ENCODE measurements at places on chromosomes 7 and 10.
A peak's percentile ranks its signal among the peaks of the same experiment; 100 is the strongest.

- DNase-seq = no peak
Observed at GRCh38 chr10:43870968-43871439, 222.3 kb upstream of the ZNF32 start.

GRCh38 chr10:110239892-110240291 lies 32.5 kb downstream of the MXI1 start:
- no peak for DNase-seq

DNA sequence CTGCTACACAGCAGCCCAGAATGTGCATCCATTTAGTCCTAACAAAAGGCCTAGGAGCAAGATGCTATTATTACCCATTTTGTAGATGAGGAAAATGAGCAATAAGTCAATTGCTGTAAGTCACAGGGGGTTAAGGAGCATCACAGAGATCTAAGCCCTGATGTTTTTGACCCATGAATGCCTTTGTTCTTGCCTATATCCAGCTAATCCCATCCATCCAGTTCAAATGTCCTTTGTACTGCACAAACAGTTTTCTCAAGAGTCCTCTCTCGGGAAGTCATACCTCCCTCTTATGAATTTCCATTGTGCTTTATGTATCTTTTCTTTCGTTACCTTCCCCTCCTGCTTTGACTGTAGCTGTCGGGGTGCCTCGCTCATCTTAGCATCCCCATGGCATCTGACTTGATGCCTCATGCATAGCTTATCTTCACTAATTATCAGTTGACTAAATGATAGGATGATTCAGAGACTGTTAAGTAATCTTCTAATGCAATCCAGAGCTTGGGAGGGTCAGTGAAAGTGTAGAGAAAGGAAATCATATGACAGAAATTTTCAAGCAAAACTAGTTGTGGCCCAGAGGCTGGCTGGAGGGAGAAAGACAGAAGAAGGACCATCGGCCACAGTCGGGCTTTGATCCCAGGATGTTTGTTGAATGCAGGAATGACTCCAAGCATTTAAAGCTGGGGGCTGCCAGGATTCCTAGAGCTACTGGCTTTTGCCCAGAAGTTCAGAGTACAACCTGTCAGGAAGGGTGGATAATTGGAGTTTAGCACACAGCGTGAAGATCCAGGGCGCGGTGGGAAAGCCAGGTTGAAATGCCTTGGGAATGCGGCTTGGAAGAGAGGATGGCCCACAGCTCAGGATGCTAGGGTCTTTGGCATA lies 23.5 kb downstream of the BLVRA start:
- DNase-seq = peak; percentile 56

DNA sequence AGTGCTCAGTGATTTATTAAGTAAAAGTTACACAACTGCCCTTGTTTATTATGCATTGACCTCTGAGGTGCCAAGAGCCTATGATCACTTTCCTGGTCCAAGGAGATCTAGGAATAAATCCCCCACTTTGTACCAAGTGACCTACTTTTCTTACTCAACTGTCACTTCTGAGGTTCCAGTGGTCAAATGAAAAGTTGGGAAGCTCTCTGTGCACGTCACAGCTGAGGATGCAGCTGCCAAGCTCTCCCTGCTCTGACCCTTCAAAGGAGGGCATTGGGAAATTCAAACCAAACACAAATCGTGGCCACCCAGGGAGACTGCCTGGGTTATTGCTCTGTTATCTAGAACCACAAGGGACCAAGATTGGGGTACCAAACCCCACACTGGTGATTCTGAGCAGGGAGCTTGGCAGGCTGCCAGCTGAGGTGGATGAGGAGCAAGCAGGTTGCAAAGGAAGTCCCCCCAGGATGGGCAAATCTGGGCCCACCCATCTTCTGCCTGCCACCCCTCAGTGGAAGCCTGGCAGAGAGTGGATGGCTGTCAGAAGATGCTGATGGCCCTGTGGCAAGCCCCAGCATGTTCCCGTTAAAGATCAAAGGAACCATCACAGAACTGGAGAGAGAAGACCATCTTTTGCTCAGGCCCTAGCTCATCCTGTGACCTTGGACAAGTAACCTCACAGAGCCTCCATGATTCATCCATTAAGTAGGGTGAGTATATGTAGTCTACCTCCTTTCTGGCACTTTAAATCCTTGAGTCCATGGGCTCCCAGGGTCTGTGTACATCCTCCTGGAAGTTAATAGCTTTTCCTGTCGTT lies 106.8 kb downstream of the PPP1R3C start:
- DNase-seq = no peak

- no peak for DNase-seq
Observed at GRCh38 chr10:100065084-100065660, 16.5 kb downstream of the CPN1 start.

DNA sequence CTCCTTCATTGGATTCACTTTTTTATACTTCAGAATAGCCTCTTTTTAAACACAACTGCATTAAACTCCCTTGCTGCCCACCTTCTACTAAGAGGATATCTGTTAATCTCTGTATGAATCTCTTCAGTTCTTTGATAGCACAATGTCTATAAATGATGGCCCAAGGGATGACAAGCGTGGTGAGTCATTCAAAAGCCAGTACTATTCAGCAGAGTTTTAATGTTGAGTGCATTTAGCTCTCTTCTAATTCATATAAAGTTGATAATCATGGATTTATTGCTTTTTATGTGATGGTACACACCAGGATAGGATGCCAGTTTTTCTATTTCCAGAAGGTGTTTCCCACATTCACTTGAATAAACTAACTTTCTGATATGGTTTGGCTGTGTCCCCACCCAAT lies 57.4 kb upstream of the HECTD2 start:
- DNase-seq = no peak

DNA sequence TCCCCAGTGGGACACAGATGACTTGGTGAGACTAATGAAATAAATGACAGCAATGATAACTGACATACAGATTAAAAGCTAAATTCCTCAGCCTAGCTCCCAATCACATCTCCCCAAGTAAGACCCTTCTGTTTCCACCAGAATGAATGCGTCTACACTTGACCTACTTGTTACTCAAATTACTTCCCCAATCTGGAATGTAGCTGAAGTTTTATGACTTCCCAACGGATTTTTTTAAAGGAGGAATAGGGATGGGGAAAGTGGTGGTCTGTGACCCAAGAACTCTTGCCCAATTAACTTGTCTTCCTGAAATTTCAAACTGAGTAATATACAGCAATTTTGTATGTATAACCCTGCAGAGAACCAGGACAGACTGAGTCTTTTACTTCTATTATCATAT lies 9.1 kb downstream of the H2AZ2 start:
- no peak for DNase-seq

DNA sequence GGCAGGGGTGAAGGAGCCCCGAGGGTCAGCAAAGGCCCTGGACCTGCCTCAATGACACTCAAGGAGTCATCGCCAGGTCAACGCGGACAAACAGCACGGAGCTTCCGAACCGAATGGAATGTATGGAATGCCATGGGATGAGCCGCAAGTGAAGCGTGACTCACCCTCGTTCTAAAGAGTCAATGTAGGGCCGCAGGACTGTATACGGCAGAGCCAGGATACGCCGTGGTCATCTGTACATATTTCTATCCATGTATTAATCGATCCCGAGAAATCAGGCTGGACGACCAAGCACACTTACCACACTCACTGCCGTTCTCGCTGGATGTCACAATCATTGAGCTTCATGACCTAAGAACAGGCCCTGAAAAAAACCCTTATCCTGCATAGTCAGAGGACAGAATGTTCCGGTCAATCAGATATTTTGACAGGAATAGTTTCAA lies 4.3 kb downstream of the SNX8 start:
- peak; percentile 84 for DNase-seq

GRCh38 chr10:17257466-17258321 lies 29.7 kb downstream of the VIM start:
- peak; percentile 79 for DNase-seq

GRCh38 chr10:17662193-17663138 lies 18.5 kb downstream of the STAM start:
- DNase-seq = no peak

GRCh38 chr10:74901867-74902450 lies 75.6 kb downstream of the KAT6B start:
- no peak for DNase-seq

- peak; percentile 36 for DNase-seq
Observed at GRCh38 chr10:112203328-112204076, 19.9 kb upstream of the GPAM start.

- no peak for DNase-seq
Observed at GRCh38 chr7:133115596-133115995, 33.7 kb upstream of the CHCHD3 start.

GRCh38 chr10:91090761-91091529 lies 129.5 kb upstream of the PCGF5 start:
- peak; percentile 5 for DNase-seq

DNA sequence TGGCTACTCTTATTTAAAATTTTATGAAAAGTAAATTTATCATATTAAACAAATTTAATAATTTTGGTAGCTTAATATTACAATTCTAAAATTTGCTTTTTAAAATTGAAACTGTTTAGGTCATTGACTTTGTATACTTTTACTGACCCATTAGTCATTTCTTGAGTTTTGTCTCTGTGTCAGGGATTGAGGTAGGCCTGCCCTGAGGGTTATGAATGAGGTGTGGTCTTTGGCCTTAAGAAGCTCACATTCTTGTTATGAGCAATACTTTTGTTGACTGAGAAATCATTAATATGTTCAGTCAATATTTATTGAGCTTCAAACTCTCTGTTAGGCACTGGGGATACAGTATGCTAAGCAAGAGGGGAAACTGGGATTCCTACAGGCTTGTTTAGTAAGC lies 47.0 kb upstream of the RPA3 start:
- DNase-seq = no peak

DNA sequence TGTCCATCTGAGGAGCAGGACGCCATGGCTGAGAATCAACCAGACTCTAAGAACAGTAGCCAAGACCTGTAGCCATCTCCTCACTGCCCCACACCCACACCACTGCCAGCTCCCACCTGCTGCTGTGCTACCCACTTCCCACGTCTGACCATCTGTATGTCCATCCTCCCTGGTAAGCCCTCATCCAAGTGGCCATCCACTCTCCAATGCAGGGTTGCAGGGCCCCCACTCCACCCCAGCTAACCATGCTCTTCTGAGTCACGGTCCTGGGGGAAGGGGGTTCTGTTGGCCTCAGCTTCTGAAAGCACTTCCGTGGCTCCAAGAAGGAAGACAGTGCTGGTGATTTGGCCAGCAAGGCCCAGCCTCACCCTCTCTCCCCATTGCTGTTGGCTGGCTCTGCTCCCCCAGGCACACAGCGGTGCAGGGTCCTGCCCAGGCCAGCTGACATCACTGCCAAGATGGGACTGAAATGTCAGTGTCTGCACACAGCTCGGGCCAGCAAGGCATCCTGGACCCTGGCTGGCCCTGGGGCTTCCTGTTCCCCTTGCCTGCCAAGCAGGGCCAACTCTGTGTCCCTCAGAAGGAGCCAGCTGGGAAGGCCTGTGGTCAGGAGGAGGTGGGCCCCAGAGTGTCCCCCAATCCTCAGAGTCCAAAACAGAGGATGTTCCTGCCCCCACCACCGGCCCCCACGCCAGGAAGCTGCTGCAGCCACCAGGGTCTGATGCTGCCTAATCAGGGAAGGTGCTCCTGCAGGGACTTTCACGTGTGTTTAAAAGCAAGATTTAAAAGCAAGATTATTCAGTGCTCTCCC lies 17.5 kb downstream of the RASGEF1A start:
- no peak for DNase-seq

- DNase-seq = no peak
Observed at GRCh38 chr7:98701372-98701771, 84.3 kb downstream of the NPTX2 start.

GRCh38 chr7:50411332-50411731 lies 38.8 kb downstream of the FIGNL1 start:
- no peak for DNase-seq

GRCh38 chr7:92714767-92715166 lies 121.6 kb downstream of the CDK6 start:
- no peak for DNase-seq

GRCh38 chr7:151472644-151473380 lies 32.9 kb upstream of the CRYGN start:
- DNase-seq = no peak

DNA sequence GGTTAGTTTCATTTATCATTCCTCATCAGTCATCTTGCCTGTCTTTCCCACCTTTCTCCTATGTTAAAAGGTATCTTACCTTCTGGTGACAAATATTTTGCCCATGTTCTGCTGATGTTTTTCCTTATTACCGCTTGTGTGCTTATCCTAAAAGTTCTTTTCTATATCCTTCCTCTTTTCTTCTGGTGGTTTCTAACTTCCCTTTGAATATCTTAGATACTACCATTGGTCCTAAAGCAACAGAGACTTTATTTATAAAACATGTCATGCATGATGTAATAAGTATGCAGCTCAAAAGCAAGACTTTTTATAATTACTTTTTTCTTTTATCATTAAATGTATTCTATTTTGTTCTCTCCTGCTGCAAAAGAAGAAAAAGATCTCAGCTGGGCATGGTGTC lies 24.8 kb downstream of the TBC1D12 start:
- no peak for DNase-seq

DNA sequence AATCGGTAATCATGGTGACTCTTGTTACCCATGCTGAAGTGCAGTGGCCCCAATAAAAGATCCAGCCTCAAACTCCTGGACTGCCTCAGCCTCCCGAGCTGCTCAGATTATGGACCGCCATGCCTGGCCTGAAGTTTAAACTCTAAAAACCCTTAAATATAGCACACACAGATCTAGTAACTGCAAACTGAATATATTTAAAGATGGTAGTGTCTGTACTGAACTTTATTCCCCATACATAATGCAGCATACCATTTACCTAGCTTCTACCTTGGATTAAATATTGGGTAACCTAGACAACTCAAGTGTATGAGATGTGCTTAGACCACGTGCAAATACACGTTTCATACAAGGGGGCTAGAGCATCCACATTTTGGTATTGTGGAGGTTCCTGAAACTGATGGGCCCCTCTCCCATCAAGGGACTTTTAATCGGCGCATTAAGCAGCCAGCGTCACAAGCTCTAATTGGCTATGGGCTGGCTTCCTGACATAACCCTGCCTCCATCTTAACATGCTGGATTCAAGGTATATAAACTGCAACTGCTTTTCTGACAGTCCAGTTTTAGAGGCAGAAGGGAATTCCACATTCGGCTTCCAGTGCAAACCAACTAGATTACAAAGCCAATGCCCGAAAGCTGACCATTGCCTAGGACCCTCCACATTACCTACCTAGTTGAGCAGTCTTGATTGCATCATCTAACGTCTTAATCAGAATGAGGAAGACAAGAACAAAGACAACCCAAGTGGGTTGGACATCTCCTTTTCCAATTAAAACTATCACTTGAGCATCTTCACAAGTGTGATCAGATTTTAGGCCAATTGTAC lies 13.0 kb downstream of the HNRNPA2B1 start:
- DNase-seq = no peak

- no peak for DNase-seq
Observed at GRCh38 chr10:111122127-111122526, 45.3 kb downstream of the ADRA2A start.

GRCh38 chr10:79392020-79392398 lies 44.7 kb downstream of the PPIF start:
- no peak for DNase-seq
